ENCODE measurements at places on chromosomes 16 and 17. TPM values are rescaled to one million over a fixed set of nuclear protein-coding genes. Genes with fewer than 3 reads are reported as not detected.

LDHD gene
- 0.19 TPM for total RNA-seq

MT1E gene
- 58.5 TPM for total RNA-seq

CDK3 gene
- total RNA-seq: 16.2 TPM

HS3ST2 gene
- total RNA-seq: not detected

C16orf74 gene
- total RNA-seq: not detected

DNA sequence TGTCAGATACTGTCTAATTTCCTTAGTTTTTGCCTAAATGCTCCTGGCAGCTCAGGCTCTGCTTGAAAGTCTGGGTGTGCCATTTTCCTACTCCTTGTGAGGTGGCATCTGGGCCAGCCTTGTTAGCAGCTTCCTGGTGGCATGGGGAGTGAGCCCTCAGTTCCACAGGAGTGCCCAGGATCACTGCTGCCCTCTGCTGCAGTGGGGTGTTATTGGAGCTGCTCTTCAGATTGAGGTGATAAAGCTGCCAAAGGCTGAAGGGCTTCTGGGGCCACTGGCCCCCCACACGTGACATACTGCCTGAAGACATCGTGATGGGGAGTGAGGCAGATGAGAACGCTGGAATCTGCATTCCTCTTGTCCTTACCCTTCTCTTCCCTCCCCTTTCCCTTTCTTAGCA, 27.4 kb downstream of the CEP95 start:
- peaks cover 32% of the 10 kb centered on the region for H3K36me3 ChIP-seq
- DNase-seq: no peak
- peaks cover 4% of the 10 kb centered on the region for H3K4me1 ChIP-seq
- no peak overlapping the region for H3K4me3 ChIP-seq
- peak overlapping the region; percentile 12 for H3K27ac ChIP-seq

DNA sequence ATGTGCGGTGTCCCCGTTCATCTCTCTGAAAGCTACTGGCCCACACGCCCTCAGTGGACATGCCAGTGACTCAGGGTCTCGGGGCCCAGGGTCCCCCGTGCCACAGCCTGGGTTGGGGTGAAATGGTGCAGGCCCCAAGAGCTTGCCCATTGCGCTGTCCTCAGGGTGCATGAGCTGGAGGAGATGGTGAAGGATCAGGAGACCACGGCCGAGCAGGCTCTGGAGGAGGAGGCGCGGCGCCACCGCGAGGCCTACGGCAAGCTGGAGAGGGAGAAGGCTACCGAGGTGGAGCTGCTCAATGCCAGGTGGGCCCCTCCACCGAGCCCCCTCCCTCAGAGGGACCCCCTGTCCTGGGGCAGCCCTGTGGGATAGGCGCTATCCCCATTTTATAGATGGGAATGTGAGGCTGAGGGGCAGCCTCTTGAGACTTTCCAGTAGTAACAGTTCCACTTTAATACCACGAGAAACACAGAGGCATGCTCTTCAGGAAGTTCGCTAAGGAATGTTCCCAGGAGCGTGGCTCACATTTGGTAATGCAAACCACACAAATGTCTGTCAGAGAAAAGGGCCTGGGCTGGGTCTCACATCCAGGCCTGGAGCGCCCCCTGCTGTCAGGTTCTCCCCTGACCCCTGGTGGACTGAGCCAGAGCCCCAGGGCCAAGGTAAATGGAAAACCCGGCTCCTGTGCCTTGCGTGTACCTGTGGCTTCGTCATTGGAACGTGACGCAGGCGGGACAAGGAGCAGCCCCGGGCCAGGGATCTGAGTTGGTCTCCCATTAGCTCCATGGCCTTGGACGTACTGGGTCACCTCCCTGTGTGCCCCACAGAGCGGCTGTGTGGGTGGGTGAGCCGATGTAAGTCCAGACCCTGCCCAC, 133.7 kb downstream of the RAB11FIP4 start:
- DNase-seq: peak; percentile 86
- H3K27me3 ChIP-seq: no peaks in the 10 kb centered on the region
- no peak overlapping the region for H3K27ac ChIP-seq
- no peaks in the 10 kb centered on the region for H3K4me1 ChIP-seq

Data from natural killer cell treated with Interleukin-12 subunit alpha and Interleukin-12 subunit beta and Interleukin-15 and Interleukin-18, amount 100 ng/mL, for 72 hours (primary cell).